ENCODE measurements at places on chromosomes 6 and 20. TPM values are rescaled to one million over a fixed set of nuclear protein-coding genes. Genes with fewer than 3 reads are reported as not detected.

SAMD3 gene
- not detected for polyA plus RNA-seq

SALL4 gene
- not detected for polyA plus RNA-seq

RIMS1 gene
- not detected for polyA plus RNA-seq

SRMS gene
- polyA plus RNA-seq = not detected

- no peak for DNase-seq
- no peak overlapping the region for H3K4me3 ChIP-seq
- H3K36me3 ChIP-seq = no peaks in the 10 kb centered on the region
- H3K27ac ChIP-seq = no peak overlapping the region
- no peaks in the 10 kb centered on the region for H3K4me1 ChIP-seq
Observed at GRCh38 chr6:160253714-160254113, 4.9 kb downstream of the SLC22A2 start.

DNA sequence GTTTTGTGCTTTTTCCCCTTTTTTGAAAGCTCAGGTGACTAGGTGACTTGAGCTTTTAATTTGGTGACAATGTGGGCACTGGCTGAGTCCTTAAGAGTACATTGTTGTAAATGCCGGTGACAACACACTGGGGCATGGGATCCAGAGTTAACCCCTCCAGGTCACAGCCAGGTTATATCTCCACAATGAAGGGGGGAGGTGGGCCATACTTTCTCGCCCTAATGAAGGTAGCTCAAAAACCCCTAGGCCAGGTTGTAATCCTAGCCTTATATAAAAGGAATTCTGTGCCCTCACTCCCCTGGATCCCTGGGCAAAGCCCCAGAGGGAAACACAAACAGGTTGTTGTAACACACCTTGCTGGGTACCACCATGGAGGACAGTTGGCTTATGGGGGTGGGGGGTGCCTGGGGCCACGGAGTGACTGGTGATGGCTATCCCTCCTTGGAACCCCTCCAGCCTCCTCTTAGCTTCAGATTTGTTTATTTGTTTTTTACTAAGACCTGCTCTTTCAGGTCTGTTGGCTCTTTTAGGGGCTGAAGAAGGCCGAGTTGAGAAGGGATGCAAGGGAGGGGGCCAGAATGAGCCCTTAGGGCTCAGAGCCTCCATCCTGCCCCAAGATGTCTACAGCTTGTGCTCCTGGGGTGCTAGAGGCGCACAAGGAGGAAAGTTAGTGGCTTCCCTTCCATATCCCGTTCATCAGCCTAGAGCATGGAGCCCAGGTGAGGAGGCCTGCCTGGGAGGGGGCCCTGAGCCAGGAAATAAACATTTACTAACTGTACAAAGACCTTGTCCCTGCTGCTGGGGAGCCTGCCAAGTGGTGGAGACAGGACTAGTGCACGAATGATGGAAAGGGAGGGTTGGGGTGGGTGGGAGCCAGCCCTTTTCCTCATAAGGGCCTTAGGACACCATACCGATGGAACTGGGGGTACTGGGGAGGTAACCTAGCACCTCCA lies 2.2 kb upstream of the VEGFA start:
- no peak for DNase-seq
- no peaks in the 10 kb centered on the region for H3K27me3 ChIP-seq
- H3K27ac ChIP-seq = no peak overlapping the region
- H3K4me3 ChIP-seq = no peak overlapping the region
- H3K36me3 ChIP-seq = no peaks in the 10 kb centered on the region
- peaks cover 33% of the 10 kb centered on the region for H3K4me1 ChIP-seq

DNA sequence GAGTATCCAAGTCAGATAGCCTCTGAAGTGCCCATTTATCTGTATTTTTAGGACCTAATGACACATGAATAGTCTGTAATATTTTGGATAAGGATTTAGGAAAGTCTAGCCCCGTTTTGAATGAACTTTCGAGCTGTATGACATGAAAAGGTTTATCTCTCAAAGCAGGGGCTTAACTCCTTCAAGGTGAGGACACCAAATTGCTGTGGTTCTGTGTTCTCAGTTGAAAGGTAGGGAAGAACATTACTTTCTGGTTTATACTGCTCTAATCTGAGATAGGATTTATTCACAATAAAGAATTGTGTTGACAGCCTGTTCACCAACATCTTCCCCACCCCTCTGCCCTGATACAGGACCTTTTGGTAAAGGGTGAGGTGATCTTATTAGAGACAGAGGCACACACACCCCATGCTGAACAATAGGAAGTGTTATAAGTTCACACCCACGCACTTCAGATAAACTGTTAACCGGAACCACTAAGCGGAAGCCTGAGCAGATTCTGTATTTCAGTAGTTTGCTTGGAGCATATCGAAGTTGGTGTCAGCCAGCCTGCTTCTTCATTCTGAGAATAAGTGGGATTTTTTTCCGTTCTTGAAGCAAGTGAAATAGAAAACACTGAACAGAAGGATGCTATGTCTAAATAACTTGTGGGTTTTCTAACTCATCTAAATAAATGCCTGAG lies 223.3 kb downstream of the TMEM242 start:
- H3K36me3 ChIP-seq = no peaks in the 10 kb centered on the region
- H3K4me3 ChIP-seq = no peak overlapping the region
- peak; percentile 15 for DNase-seq
- H3K27me3 ChIP-seq = no peaks in the 10 kb centered on the region
- H3K27ac ChIP-seq = no peak overlapping the region

DNA sequence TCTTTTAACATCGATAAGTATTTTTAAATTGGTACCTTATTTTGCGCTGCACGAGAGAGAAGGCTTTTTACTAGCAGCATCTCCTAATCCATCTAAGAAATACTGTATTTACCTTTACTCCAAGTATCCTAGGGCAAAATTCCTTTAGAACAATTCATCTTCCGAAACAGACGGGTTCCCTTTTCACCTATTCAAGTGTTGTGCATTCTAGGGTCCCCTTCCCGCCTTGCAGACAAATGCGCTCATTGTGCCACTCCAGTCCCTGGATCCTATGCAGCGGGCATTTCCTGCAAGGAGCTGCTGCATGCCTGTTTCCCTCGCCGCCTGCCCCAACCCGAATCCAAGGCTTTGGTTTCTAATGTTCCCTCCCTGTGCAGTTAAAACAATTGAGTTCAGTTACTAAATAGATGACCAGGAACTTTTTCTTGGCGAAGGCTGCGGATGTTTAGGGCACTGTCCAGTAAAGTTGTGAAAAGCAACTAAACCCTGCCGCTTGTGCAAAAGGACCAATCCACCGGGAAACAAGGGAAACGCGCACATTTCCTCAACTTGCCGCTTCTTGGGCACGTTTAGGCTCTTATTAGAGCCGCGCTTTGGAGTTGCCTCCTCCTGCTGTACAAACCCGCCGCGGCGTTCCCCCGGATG lies 556 bp upstream of the SCAF8 start:
- H3K27ac ChIP-seq = peak overlapping the region; percentile 39
- no peaks in the 10 kb centered on the region for H3K27me3 ChIP-seq
- H3K4me3 ChIP-seq = peak overlapping the region; percentile 68
- peaks cover 5% of the 10 kb centered on the region for H3K36me3 ChIP-seq
- H3K4me1 ChIP-seq = peaks cover 41% of the 10 kb centered on the region

DNA sequence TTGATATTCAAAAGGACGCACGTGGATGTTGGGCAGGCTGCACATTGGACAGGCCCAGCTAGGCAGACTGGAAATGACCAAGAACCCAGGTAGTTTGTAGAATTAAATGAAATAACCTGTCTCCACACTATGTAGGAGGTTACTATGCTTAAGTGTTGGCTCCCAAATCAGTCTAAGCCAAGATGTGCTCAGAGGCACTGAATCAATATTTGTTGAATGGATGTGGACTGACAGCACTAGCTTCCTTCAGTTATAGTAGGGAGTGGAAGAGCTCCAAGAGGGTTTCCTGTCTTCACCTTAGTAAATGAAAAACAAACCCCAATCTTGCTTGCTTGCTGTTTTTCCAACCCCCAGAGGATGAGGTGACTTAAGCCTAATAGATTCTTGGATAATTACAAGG lies 180.5 kb downstream of the JARID2 start:
- H3K36me3 ChIP-seq = no peaks in the 10 kb centered on the region
- no peak overlapping the region for H3K4me3 ChIP-seq
- no peaks in the 10 kb centered on the region for H3K27me3 ChIP-seq

DNA sequence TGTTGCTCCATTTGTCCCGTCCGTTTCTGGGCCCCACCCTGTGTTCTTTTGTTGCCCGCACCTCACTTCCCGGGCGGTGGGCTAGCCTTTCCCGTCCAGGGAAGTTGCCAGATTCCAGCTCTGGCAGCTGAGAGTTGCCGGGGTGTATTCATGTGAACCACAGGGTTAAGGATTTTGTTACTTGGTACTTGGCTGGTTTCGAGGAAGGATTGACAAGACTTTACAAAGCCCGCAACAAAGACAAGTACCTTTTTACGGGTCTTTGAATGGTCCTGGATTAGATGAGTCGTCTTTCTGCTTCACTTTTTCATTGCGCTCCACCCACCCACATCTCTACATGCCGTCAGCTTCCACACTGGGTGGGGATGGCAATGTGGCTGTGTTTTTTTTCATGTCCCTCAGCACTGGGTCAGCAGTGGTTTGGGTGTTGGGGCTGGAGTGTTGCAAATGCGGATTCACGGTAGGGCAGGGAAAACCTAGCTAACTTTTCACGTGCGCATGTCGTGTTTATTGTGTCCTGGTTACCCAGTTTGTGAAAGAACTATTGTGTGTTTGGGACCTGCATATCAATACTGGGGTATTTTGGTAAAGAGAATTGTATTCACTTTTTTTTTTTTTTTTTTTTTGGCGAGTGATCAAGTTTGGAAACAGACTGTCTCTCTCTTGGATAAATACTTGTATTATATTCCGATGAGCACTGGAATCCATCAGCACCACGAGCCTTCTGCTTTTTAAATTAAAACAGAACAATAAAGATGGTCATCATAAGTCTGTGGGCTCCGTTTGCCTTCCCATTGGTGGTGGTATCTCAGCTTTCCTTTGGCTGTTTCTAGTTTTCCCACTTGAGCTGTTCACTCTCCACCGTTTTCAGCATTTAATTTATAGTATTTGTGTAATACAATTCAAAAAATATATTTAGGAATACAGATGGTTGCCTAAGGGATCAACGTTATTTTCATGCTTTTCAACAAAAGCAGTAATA lies 1.2 kb downstream of the DUSP22 start:
- H3K27me3 ChIP-seq = no peaks in the 10 kb centered on the region
- peak; percentile 60 for DNase-seq
- H3K27ac ChIP-seq = peak overlapping the region; percentile 92
- H3K36me3 ChIP-seq = no peaks in the 10 kb centered on the region
